ENCODE measurements at places on chromosomes 16 and 17. TPM values are rescaled to one million over a fixed set of nuclear protein-coding genes. Genes with fewer than 3 reads are reported as not detected.

GRCh38 chr16:53704445-53704813 is 473 bp downstream of the FTO start:
- no peak for DNase-seq

DNA sequence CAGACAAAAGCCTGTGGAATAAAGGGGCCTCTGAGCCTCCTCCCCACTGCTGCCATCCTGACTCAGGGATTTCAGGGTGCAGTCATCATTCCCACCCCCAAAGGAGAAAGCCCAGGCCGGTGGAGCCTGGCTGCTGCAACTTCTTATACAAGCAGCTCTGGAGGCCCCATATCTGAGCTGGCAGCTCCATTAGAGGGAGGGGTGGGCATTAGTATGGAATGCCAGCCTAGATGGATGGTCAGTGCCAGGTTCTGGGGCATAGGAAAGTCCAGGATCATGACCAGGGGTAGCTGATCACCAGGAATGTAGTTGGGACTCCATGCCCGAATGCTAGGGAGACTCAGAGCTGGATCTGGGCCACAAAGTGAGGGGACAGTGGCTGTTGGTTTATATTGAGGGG is 581.0 kb downstream of the KCNJ18 start:
- no peak for DNase-seq

DNA sequence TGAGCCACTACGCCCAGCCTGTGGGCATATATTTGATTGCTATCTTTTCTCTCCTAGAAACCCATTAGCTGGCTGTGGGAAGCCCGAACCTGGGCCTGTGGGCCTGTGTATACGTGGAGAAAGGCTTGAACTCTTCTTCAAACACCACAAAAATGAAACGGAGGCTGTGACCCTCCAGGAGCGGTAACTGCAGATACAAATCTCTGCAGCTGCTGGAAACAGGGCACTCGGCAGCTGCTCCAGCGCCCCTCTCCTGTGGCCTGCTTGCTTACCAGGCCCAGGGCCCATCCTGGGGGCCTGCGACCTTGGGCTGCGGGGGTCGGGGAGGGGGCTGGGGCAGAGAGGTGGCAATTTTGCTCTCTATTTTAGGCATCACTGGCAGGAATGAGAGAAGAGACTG is 28.0 kb upstream of the MTSS2 start:
- no peak for DNase-seq

DNA sequence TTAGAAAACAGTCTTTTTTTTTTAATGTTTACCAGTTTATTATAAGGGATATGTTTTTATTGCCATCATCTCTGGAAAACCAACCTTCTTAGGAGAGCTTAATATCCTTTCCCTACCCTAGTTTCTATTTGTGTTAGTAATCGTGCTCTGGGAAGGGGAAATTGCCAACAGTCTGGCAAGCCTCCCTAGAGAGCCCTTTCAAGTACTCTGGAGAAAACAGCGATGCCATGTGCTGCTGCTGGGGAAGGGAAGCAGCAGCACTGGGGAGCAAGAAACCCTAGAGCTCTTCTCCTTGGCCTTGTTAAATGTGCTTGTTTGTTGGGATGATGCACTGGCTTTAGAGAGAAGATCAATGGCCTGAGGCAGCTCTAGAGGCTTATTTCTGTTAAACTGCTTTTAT is 10.3 kb downstream of the RETREG3 start:
- DNase-seq: no peak

DNA sequence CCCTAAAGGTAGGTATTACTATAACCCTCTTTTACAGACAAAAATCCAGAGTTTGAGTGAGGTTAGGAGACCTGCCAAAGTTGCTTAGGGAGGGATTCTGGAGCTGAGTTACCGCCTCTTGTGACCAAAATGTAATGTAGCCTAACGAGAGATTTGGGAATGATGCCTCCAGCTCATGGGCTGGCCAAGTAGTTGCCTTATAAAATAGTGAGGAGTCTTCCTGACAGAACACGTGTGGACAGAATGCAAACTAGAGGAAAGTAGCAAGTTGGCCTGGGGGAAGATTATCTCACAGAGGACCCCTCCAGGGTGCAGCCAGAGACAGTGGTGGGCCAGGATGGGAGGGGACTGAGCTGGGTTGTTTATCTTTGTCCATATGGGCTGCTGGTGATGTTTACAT is 543.7 kb upstream of the CDH11 start:
- DNase-seq: no peak

- DNase-seq: no peak
These were observed 5.3 kb upstream of the WWOX start for GRCh38 chr16:78094166-78094565.

DNA sequence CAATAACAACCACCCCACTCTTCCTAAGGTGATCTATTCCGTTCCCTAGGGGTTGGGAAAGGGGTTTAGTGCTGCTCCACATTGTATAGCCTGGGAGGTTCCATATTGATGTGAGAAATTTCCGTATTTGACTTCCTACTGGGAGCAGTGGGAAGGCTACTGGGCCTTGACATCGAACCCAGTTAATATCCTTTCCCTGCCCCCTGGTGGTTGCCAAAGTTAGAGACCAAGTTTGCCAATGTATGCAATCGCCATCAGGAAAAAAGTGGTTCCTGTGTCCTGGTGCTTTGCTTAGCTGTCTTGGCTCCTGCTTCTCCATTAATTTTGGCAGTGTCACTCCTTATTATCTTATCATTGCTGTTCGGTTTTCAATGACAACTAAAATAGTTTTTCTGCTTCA is 914.9 kb downstream of the KCNJ2 start:
- DNase-seq: peak; percentile 67

GRCh38 chr17:44655983-44656710 is at the start of gene MEIOC:
MEIOC (plus strand) TSS chr17:44656468; CDS start chr17:44656614, 146 bp downstream.
- peak; percentile 85 for DNase-seq

DNA sequence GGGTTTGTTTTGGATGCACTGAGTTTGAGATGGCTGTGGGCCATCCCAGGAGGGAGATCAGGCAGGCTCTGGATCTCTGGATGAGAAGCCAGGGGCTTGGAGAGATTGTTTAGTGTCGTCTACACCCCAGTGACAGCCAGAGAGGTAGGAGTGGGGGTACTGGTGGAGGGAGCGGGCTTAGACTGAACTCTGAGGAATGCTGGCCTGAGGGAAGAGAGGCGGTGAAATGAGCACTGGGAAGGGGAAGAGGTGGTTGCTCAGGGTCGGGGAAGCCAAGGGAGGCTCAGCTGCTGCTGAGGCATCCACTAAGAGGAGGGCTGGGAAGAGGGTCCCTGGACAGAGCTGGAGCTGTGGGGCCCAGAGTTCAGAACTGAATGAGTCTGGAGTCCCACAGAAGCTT is 23.6 kb downstream of the CACNA1G start:
- DNase-seq: no peak

GRCh38 chr17:10857976-10858375 is 20.1 kb upstream of the PIRT start:
- no peak for DNase-seq

DNA sequence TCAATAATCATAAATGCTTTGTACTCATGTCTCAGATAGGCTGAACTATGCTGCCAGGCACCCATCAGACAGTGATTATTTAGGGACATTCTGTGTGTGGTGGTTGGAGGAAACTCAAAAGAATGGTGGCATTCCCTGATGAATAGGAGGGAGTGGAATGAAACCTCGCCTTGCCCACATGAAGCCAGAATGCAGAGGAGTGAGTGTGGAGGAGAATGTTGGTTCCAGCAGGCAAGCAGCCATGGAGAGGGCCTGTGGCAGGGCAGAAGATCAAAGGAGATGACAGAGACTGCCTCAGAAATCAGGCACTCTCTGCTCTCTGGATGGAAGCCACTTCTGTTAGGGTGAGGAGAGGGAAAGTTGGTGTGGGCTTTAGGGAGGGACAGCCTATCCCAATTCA is 22.5 kb downstream of the KCTD19 start:
- no peak for DNase-seq

GRCh38 chr17:81690066-81690465 is 6.3 kb downstream of the HGS start:
- no peak for DNase-seq

- DNase-seq: no peak
These were observed 268.3 kb downstream of the ABCC12 start for GRCh38 chr16:47887496-47887895.

DNA sequence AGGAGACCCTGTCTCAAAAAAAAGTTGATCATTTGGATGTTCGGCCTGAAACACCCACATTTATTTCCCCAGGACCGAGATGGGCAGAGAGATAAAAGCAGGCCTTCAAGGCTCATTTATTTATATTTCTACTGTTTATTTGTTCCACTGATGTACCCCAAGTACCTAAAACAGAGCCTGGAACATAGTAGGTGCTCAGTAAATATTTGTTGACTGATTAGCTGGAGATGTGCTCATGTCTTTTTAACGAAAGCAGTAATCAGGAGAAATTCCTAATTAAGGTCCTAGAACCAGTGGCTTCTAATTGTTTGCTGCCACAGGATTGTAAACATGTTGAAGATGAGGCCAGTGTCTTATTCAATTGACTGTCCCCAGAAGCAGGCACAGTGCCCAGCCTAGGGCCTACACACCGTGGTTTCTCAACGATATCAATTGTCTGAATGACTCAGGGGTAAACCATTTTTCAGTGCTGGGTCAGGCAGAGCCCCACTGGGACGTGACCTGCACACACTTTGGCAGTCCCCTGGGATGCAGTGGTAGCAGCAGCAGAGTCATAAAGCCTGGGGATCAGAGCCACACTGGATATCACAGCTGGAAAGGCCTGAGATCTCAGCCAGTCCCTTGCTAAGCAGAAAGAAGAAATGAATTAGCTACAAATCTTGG is 34.8 kb downstream of the SOST start:
- DNase-seq: peak; percentile 13

- no peak for DNase-seq
These were observed 10.4 kb upstream of the CTCF start for GRCh38 chr16:67551972-67552371.

DNA sequence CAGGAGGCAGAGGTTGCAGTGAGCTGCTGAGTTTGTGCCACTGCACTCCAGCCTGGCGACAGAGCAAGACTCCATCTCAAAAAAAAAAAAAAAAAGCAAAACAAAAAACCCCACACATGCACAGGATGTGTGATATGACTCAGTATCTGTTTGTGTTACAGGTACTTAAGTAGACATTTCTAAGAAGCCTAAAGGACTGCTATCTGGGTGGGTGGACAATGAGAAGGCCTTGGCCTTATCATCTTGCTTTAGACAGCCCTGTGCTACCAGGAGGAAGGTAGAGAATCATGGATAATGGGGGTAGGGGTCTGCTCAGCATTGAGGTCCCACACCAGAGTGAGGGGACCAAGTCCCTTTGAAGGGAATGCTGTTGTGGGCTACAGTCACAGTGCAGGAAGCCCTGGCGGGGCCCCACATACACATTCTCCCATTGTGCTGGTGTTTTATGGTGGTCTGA is 26.7 kb downstream of the PLD6 start:
- no peak for DNase-seq

DNA sequence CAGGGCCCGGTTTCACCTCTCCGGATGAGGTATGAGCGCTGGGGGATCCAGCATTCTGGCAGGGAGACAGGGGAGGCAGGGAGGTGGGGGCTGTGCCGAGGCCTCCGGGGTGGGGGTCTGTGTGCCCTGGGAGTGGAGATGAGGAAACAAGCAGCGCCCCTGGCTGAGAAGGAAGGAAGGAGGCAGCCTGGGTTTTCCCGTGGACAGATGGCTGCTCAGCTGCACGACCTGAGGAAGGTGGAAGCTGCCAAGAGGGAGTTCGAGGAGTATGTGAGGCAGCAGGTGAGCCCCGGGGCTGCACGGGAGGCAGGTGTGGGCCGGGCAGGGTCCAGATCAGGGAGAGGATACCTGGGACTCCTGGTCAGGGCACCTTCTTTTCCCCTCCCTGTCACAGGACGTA is 4.3 kb downstream of the RNF112 start:
- no peak for DNase-seq

- DNase-seq: peak; percentile 42
These were observed 16.9 kb downstream of the DOC2B start for GRCh38 chr17:164303-165235.

GRCh38 chr16:89793955-89794354 is 22.5 kb downstream of the FANCA start:
- DNase-seq: no peak

DNA sequence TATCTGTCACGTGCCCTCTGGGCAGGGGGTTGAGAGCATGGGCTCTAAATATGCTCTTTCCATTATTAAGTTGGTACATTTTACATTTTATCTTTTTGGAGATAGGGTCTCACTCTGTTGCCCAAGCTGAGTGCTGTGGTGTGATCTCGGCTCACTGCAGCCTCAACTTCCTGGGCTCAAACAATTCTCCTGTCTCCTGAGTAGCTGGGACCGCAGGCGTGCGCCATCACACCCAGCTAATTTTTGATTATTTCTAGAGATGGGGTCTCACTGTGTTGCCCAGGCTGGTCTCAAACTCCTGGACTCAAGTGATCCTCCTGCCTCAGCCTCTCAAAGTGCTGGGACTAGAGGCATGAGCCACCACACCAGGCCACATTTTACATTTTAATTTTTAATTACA is 43.9 kb upstream of the KDM6B start:
- no peak for DNase-seq

Gene CCDC78
- total RNA-seq: 12.5 TPM

Gene GCGR
- not detected for total RNA-seq

Gene METTL23
- 56.1 TPM for total RNA-seq

Gene CCL4
- not detected for total RNA-seq

Gene KRT28
- not detected for total RNA-seq

Gene CRAMP1
- 33.1 TPM for total RNA-seq

Gene PIK3R5
- not detected for total RNA-seq

Gene MT1A
- not detected for total RNA-seq

Gene CMTM3
- 33.6 TPM for total RNA-seq

Gene ABCA9
- not detected for total RNA-seq

Gene PTX4
- not detected for total RNA-seq

Gene SGSM2
- 54.9 TPM for total RNA-seq

Data from Calu3 (cell line).